CD8-positive, alpha-beta memory T cell (primary cell): ENCODE measurements at places on chromosomes 5 and 9. TPM values are rescaled to one million over a fixed set of nuclear protein-coding genes. Genes with fewer than 3 reads are reported as not detected.

DNA sequence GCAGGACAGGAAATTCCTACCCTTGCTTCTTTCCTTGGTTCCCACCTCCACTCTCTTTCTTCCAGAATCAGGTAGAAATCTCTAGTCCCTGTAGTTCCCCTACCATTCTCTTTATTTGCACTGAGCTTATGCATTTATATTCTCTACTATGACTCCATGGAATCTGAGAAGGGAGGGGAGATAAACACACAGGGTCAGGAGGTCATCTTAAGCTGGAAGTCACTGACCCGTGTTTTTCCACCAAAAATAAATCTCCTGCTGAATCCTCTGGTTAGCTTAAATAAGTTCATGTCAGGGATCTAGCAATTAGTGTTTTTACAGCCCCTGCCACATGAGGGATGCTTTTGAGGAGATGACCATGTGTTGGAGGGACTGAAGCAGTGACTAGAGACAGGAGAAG lies 3.7 kb downstream of the ACTL7B start:
- no peak for DNase-seq
- no peaks in the 10 kb centered on the region for H3K36me3 ChIP-seq
- no peaks in the 10 kb centered on the region for H3K4me1 ChIP-seq
- no peaks in the 10 kb centered on the region for H3K27me3 ChIP-seq
- no peak overlapping the region for H3K27ac ChIP-seq

GRCh38 chr9:97961361-97961760 lies 21.8 kb upstream of the ANP32B start:
- DNase-seq, result no peak
- H3K36me3 ChIP-seq, result no peaks in the 10 kb centered on the region
- H3K27ac ChIP-seq, result peak overlapping the region; percentile 38

- H3K4me3 ChIP-seq, result no peak overlapping the region
- H3K36me3 ChIP-seq, result no peaks in the 10 kb centered on the region
- H3K27me3 ChIP-seq, result no peaks in the 10 kb centered on the region
- H3K4me1 ChIP-seq, result no peaks in the 10 kb centered on the region
These were observed 277.2 kb upstream of the MPDZ start for GRCh38 chr9:13556656-13557055.

- H3K27me3 ChIP-seq, result no peaks in the 10 kb centered on the region
- peak; percentile 73 for DNase-seq
- peak overlapping the region; percentile 92 for H3K4me3 ChIP-seq
- H3K27ac ChIP-seq, result peak overlapping the region; percentile 76
- peaks cover 25% of the 10 kb centered on the region for H3K36me3 ChIP-seq
These were observed 2.5 kb upstream of the MSMP start for GRCh38 chr9:35756275-35757225.

DNA sequence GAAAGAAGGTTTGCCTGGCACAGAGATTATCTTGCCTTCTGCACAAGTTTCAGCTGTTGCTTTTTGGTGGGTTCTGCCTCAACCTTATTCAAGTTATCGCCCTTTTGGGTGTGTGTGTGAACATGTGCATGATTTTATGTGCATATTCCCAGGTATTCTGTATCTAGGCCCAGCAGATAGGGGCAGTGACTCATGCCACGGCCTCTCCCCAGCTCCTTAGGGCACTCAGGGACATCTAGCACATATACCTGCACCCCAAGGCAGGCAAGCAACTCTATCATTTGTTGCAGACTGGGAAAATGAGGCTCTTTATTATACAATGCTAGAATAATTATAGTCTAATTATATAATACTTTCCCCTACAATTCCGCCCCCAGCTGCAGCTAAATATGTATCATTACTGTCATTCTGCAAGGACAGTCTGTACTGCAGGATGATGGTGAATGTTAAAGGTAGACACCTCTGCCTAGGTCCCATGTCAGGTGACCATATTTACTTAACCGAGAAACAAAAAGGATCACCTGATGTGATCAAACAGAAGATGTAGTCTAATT lies 128.9 kb downstream of the PDE8B start:
- no peaks in the 10 kb centered on the region for H3K4me1 ChIP-seq
- H3K27me3 ChIP-seq, result no peaks in the 10 kb centered on the region
- no peak for DNase-seq
- H3K27ac ChIP-seq, result no peak overlapping the region
- H3K36me3 ChIP-seq, result no peaks in the 10 kb centered on the region

DNA sequence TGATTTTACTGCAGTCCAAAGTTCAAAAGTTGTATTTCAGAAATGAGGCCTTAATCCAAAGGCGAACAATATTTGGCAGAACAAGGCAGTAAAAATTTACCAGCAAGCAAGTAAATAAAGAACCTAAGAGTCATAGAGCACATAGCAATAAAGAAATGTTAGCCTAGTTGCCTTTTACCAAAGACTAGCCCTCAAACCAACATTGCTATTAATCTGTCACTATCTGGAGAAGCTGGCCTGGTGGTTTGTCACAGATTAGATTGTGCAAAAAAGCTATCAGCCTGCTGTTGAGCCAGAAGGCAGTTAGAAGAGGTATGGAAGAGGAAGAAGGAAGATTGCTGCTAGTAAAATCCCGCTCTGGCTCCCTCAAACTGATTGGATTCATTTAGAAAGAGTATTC lies 304.7 kb upstream of the KLF4 start:
- H3K4me1 ChIP-seq, result no peaks in the 10 kb centered on the region
- H3K27me3 ChIP-seq, result no peaks in the 10 kb centered on the region
- no peak overlapping the region for H3K4me3 ChIP-seq

GRCh38 chr9:136399176-136400037 lies 563 bp downstream of the SNAPC4 start:
- peak overlapping the region; percentile 54 for H3K27ac ChIP-seq
- DNase-seq, result no peak
- H3K36me3 ChIP-seq, result peaks cover 22% of the 10 kb centered on the region

GRCh38 chr5:93107805-93108520 lies 473.1 kb downstream of the NR2F1-AS1 start:
- no peaks in the 10 kb centered on the region for H3K27me3 ChIP-seq
- no peak for DNase-seq
- no peak overlapping the region for H3K27ac ChIP-seq

DNA sequence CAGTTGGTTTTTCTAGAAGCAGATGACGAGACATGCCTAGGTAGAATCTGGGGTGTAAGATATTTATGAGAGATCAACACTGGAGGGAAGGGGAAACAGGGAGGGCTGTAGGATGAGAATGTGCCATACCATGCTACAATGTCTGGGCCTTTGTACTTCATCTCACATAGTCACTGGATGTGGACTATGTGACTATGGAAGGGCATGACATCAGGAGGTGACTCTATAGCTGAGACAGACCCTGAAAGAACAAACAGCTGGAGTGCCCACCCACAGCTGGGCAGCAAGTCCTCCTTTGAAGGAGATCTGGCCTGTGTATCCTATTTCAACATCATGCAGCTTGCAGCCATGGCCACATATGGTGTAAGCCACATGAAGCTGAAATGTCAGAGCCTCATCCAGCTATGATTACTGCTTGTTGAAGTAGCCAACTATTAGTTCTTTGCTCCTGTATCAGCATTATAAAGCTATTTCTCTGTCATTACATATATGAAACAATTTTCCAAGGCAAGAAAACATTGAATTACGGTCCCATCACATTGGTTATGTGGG lies 46.2 kb upstream of the KIF2A start:
- no peak overlapping the region for H3K27ac ChIP-seq
- DNase-seq, result no peak
- peaks cover 53% of the 10 kb centered on the region for H3K4me1 ChIP-seq
- no peaks in the 10 kb centered on the region for H3K36me3 ChIP-seq

GRCh38 chr5:129445379-129445778 lies 14.7 kb upstream of the ADAMTS19 start:
- H3K4me3 ChIP-seq, result no peak overlapping the region
- H3K4me1 ChIP-seq, result no peaks in the 10 kb centered on the region
- H3K27ac ChIP-seq, result no peak overlapping the region

DNA sequence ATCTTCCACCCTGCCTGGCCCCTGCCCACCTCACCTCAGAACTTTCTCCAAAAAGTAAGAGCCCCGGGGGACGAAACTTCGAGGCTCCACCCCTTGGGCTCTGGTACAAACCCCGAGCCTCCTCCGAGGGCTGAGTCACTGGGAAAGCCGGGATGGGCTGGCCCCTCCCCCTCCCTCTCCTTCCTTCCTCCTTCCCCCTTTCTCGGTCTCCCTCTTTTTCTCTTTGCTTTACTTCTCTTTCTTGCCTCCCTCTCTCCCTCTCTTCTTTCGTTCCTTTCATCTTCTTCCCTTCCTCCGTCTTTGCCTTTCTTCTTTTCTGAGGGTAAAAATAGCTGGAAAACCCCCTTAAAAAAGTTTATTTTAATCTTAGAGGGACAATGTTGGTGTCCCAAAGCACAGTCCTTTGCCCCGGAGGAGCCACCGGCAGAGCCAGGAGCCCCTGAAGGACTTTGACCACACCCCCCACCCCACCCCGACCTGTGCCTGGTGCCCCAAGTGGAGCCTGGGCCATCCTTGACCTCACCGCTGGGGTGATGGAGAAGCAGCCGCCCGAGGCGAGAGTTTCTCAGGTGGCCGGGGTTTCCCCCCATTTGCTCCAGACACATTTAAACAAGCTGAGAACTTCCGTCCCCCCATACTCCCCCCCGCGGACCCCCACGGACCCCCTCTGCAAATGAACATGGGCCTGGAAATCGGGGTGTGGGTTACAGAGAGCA lies 5.7 kb upstream of the NOTCH1 start:
- peaks cover 19% of the 10 kb centered on the region for H3K4me1 ChIP-seq
- DNase-seq, result no peak
- no peaks in the 10 kb centered on the region for H3K36me3 ChIP-seq

DNA sequence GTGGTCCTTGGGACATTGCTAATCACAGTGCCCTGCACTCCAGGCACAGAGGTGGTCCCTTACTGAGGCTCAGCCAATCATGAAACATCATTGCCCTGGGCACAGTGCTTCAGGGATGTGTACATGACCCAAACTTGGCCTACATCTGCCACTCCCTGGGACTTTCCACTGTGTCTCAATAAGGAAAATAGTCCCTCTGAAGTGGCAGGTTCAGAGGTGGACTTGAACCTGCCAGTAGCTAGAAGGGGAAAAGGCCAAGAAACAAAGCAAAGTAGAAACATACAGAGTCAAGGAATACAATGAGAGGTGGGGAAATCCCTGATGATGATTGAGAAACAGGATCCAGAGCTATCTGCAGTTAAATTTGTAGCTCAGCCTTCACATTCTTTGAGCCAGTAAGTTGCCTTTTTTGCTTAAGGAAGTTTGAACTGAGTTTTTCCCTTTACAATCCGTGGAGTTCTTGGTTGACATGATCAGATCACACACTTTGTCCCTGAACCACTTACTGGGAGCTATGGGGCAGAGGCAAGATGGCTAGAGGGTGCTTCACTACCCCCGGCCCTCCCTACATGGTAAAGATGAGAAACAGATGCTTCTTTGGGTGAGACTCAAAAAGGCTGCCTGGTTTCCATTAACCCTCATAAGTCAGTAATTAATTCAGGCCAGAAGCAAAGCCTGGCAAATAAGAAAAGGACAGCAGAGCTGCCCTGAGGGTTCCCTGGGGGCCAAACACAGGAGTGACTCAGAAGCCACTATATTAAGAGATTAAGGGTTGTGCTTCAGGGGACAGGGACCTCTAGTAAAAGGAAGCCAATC lies 57.6 kb downstream of the SH3TC2 start:
- H3K4me1 ChIP-seq, result no peaks in the 10 kb centered on the region
- no peaks in the 10 kb centered on the region for H3K36me3 ChIP-seq
- no peak for DNase-seq
- H3K4me3 ChIP-seq, result no peak overlapping the region
- H3K27ac ChIP-seq, result no peak overlapping the region

- H3K4me1 ChIP-seq, result no peaks in the 10 kb centered on the region
- no peak overlapping the region for H3K4me3 ChIP-seq
- no peak overlapping the region for H3K27ac ChIP-seq
- no peak for DNase-seq
- H3K36me3 ChIP-seq, result no peaks in the 10 kb centered on the region
- H3K27me3 ChIP-seq, result no peaks in the 10 kb centered on the region
These were observed 98.0 kb upstream of the PITX1 start for GRCh38 chr5:135131801-135132680.

- no peak overlapping the region for H3K4me3 ChIP-seq
- no peak overlapping the region for H3K27ac ChIP-seq
- H3K4me1 ChIP-seq, result no peaks in the 10 kb centered on the region
- no peak for DNase-seq
- no peaks in the 10 kb centered on the region for H3K36me3 ChIP-seq
- no peaks in the 10 kb centered on the region for H3K27me3 ChIP-seq
These were observed 16.0 kb downstream of the TERT start for GRCh38 chr5:1278656-1279442.

GRCh38 chr9:94672811-94673487 lies 33.6 kb upstream of the FBP1 start:
- no peak overlapping the region for H3K4me3 ChIP-seq
- H3K27me3 ChIP-seq, result no peaks in the 10 kb centered on the region
- no peaks in the 10 kb centered on the region for H3K36me3 ChIP-seq
- H3K4me1 ChIP-seq, result no peaks in the 10 kb centered on the region

The FAM153A gene
- total RNA-seq, result 6.7 TPM

The GPR151 gene
- total RNA-seq, result not detected

The IL9 gene
- total RNA-seq, result 13.0 TPM

The SLC6A19 gene
- total RNA-seq, result not detected

The CACNA1B gene
- not detected for total RNA-seq

The NMUR2 gene
- total RNA-seq, result not detected

The RAB3C gene
- not detected for total RNA-seq

The SPINK6 gene
- total RNA-seq, result not detected

The SLCO6A1 gene
- not detected for total RNA-seq
